GM23248 (cell line): ENCODE measurements at places on chromosomes 16 and 17.

GRCh38 chr16:58418601-58419000 is 26.3 kb downstream of the GINS3 start:
- DNase-seq, result peak; percentile 53
- H3K36me3 ChIP-seq, result no peaks in the 10 kb centered on the region
- no peak overlapping the region for H3K27ac ChIP-seq
- no peak overlapping the region for H3K4me3 ChIP-seq

GRCh38 chr16:4382795-4383357 is 11.2 kb downstream of the VASN start:
- H3K27me3 ChIP-seq, result no peaks in the 10 kb centered on the region
- H3K27ac ChIP-seq, result peak overlapping the region; percentile 90
- H3K4me1 ChIP-seq, result peaks cover 74% of the 10 kb centered on the region
- peaks cover 7% of the 10 kb centered on the region; the same call in 1 of the 2 replicates for H3K36me3 ChIP-seq
- no peak overlapping the region for H3K4me3 ChIP-seq
- peak; percentile 34 for DNase-seq

- DNase-seq, result no peak
- no peaks in the 10 kb centered on the region for H3K4me1 ChIP-seq
- no peak overlapping the region for H3K27ac ChIP-seq
- no peaks in the 10 kb centered on the region for H3K36me3 ChIP-seq
Measured at GRCh38 chr17:76174037-76174436, 33.0 kb upstream of the FOXJ1 start.

GRCh38 chr17:82098939-82099763 is 1.1 kb upstream of the FASN start:
- no peaks in the 10 kb centered on the region; the same call in 1 of the 2 replicates for H3K36me3 ChIP-seq
- H3K27ac ChIP-seq, result peak overlapping the region; percentile 79
- peak overlapping the region; percentile 68 for H3K4me3 ChIP-seq
- DNase-seq, result no peak
- no peaks in the 10 kb centered on the region for H3K27me3 ChIP-seq

- H3K4me3 ChIP-seq, result no peak overlapping the region
- 0 out of 2 replicates have a peak, but pooled peaks cover 4% of the 10 kb centered on the region for H3K4me1 ChIP-seq
- H3K27ac ChIP-seq, result no peak overlapping the region
- no peaks in the 10 kb centered on the region for H3K27me3 ChIP-seq
- H3K36me3 ChIP-seq, result peaks cover 4% of the 10 kb centered on the region; the same call in 1 of the 2 replicates
Measured at GRCh38 chr17:17088541-17089525, 46.6 kb downstream of the MPRIP start.

- H3K27me3 ChIP-seq, result no peaks in the 10 kb centered on the region
- no peak for DNase-seq
- H3K4me3 ChIP-seq, result no peak overlapping the region
Measured at GRCh38 chr17:43360376-43360738, 38.4 kb upstream of the ARL4D start.

DNA sequence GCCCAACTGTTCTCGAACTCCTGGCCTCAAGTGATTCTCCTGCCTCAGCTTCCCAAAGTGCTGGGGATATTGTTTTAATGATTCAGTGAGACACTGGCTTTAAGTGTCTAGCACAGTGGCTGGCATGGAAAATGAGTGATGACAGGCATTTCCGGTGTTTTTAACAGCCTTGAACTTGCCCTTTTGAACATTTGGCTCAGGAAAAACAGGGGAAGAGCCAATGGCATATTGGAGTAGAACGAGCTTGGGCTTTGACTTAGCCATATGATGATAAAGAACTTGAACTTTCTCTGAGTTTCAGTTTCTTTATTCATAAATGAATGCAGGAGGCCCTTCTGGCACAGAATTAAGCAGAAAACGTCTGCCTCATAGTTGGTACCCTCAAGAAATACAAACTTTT is 145.0 kb upstream of the HS3ST4 start:
- H3K27ac ChIP-seq, result no peak overlapping the region
- no peak for DNase-seq
- H3K36me3 ChIP-seq, result no peaks in the 10 kb centered on the region
- H3K4me1 ChIP-seq, result no peaks in the 10 kb centered on the region
- H3K27me3 ChIP-seq, result no peaks in the 10 kb centered on the region

GRCh38 chr17:44030482-44030881 is 15.7 kb upstream of the TMEM101 start:
- H3K27ac ChIP-seq, result no peak overlapping the region
- no peak overlapping the region for H3K4me3 ChIP-seq
- H3K4me1 ChIP-seq, result no peaks in the 10 kb centered on the region
- peaks cover 37% of the 10 kb centered on the region for H3K36me3 ChIP-seq

DNA sequence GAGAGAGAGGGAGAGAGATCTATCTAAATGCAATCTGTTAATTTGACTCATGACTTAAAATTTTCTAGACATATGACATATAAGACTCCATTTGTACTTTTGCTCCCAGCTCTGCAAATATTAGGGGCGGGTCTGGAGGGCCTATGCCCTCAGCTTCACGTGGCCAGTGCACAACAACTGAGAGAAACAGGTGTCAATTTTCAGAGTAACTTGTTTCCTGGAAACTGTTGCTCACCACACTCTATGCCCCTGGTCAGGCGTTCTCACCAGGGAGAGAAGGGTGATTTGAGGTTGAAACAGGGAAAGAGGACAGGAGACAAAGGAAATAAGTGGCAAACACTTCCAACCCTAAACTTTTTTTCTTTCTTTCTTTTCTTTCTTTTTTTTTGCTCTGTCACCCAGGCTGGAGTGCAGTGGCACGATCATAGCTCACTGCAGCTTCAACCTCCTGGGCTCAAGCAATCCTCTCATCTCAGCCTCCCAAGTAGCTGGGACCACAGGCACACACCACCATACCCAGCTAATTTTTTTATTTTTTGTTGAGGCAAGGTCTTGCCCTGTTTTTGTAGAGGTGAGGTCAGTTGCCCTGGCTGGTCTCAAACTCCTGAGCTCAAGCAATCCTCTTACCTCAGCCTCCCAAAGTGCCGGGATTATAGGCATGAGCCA is 270.0 kb downstream of the SLC39A11 start:
- no peaks in the 10 kb centered on the region for H3K36me3 ChIP-seq
- H3K27ac ChIP-seq, result no peak overlapping the region
- H3K4me1 ChIP-seq, result no peaks in the 10 kb centered on the region
- DNase-seq, result no peak
- no peak overlapping the region for H3K4me3 ChIP-seq

GRCh38 chr16:85569039-85569614 is 44.0 kb upstream of the GSE1 start:
- no peak overlapping the region for H3K4me3 ChIP-seq
- H3K27ac ChIP-seq, result no peak overlapping the region
- no peaks in the 10 kb centered on the region for H3K36me3 ChIP-seq
- H3K4me1 ChIP-seq, result peaks cover 9% of the 10 kb centered on the region

DNA sequence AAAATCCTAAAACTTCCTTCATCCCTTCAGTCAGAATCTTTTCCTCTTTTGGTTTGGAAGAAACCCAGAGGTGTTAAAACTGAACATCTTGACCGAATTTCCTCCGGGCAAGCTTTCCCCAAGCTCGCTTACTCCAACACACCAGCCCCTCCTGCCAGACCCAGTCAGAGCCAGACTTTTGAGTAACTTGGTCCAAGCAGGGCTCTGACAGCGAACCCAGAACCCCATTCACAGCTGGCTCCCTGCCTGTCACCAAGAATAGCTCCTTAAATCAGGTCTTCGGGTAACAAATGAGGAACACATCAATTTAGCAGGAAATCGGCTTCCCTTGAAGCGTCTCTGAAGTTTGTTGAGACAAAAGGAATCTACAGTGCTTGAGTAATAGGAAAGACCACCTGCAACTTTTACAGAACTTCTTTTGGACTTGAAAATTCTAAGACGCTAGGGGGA is 27.3 kb downstream of the GAS7 start:
- peak overlapping the region; percentile 10; the same call in 1 of the 2 replicates for H3K27ac ChIP-seq
- DNase-seq, result peak; percentile 63
- H3K27me3 ChIP-seq, result no peaks in the 10 kb centered on the region
- no peaks in the 10 kb centered on the region for H3K36me3 ChIP-seq

- no peaks in the 10 kb centered on the region for H3K27me3 ChIP-seq
- H3K4me1 ChIP-seq, result peaks cover 26% of the 10 kb centered on the region
- DNase-seq, result peak; percentile 76
- no peaks in the 10 kb centered on the region for H3K36me3 ChIP-seq
Measured at GRCh38 chr17:42459801-42460281, 1.2 kb downstream of the ATP6V0A1 start.

DNA sequence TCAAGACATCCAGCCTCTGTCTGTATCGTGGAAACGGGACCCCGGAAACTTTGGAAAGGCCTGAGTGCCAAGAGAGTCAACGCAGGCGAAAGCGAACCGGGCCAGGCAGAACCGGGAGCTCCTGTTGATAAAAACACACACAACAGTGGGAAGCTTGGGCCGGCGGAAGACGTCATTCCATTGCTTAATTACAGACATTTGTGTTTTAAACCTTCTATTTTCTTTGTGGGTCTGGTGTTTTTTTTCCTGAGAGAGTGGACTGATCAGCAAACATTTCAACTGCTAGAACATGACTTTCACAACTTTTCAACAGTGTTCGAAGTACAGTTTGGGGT is 878 bp upstream of the RNF157 start:
- H3K27me3 ChIP-seq, result peaks cover 37% of the 10 kb centered on the region
- no peaks in the 10 kb centered on the region for H3K36me3 ChIP-seq
- H3K4me3 ChIP-seq, result peak overlapping the region; percentile 73
- DNase-seq, result peak; percentile 40
- no peaks in the 10 kb centered on the region for H3K4me1 ChIP-seq
- H3K27ac ChIP-seq, result no peak overlapping the region

DNA sequence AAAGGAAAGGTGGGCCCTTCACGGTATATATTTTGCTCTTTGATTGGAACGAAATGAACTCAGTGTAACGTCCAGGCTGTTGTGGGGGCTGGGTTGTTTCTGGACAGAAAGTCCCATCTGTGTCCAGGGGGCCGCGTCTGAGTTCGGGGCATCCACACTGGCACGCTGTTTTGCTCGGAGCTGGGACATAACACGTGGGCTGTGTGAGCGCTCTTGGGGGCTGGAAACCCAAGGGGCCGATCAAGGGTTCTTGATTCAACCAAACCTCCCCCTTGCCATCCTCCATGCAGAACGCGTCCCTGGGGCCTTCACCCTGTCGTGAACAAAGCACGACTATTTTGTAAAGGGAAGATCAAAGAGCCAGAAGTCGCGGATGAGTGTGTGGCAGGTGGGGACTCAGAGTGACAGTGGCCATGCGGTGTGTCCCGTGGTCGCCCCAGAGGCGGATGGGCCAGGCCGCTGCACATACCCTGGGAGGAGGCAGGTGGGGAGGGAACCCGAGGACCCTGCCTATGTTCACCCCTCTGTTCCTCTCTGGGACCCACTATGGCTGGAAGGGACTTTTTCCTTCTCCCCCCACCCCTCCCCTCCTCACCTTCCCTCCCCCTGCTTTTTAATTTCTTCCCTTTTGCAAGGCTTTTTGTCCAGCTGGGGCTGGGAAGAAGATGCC is 387.2 kb downstream of the SEC14L1 start:
- no peak overlapping the region for H3K27ac ChIP-seq
- no peaks in the 10 kb centered on the region for H3K4me1 ChIP-seq
- H3K4me3 ChIP-seq, result no peak overlapping the region; the same call in 1 of the 2 replicates

DNA sequence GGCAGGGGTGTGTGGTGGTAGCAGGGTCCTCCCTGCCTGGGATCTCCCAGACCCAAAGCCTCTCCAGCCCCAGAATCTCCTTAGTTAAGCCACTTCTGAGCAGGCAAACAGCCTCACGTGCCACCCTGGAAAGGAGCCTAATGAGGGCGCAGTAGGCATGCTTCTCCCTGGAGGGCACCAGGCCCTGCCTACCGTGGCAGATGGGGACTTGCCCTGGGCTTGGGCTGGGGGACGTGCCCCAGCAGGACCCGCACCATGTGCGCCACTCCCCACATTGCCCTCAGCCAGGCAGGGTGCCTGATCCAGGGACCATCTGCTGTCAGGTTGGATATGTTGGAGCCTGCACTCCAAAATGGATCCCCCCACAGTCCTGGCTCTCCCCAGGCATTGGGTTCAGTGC is 14.2 kb downstream of the FAM83G start:
- no peak overlapping the region for H3K4me3 ChIP-seq
- no peak for DNase-seq
- no peak overlapping the region for H3K27ac ChIP-seq
- H3K4me1 ChIP-seq, result no peaks in the 10 kb centered on the region

GRCh38 chr16:24573141-24573540 is 33.8 kb downstream of the RBBP6 start:
- no peak overlapping the region for H3K27ac ChIP-seq
- no peaks in the 10 kb centered on the region for H3K27me3 ChIP-seq

DNA sequence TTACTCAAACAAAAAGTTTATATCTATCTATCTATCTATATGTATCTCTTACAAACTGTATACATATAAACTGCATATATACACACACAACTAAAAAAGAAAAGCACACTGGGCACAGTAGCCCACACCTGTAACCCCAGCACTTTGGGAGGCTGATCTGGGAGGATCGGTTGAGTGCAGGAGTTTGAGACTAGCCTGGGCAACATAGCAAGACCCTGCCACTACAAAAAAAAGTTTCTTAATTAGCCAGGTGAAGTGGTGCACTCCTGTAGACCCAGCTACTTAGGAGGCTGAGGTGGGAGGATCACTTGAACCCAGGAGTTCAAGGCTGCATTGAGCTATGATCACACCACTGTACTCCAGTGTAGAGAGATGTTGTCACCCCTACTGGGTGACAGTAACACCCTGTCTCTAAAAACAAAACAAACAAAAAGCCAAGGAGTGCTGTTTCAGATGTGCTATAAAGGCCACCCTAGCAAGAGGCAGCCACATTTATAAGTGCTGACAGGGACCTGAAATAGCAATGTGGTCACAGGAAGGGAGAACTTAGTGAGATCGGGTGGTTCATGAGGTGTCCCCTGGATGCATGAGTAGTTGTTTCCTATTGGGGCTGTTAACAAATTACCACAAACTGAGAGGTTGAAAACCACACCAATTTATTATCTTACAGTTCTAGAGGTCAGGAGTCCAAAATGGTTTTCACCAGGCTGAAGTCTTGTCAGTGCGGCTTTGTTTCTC is 4.8 kb downstream of the CD2BP2 start:
- no peaks in the 10 kb centered on the region for H3K27me3 ChIP-seq
- peak; percentile 23 for DNase-seq
- H3K4me1 ChIP-seq, result peaks cover 19% of the 10 kb centered on the region
- H3K27ac ChIP-seq, result no peak overlapping the region

DNA sequence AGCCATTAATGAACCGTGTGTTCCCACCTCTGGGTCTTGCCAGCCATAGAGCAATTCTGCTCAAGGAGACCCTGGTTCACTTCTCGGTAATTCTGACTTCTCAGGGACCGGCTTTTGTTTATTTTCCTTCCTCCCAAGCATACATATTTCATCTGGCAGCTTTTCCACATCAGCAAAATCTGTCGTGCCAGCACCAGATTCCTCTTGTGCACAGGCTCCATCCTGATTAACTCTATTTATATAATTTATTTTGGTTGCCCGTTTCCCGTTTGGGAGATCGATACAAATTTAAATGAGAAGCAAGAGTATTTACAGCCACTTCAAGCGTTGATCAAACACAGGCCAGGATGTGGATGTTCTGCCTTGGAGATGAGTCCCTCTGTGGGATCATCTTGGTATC is 161.9 kb upstream of the XYLT1 start:
- H3K36me3 ChIP-seq, result no peaks in the 10 kb centered on the region
- peaks cover 7% of the 10 kb centered on the region for H3K27me3 ChIP-seq
- no peak overlapping the region for H3K27ac ChIP-seq
- H3K4me1 ChIP-seq, result no peaks in the 10 kb centered on the region
- H3K4me3 ChIP-seq, result no peak overlapping the region
